ENCODE measurements at places on chromosomes 6 and 20.

DNA sequence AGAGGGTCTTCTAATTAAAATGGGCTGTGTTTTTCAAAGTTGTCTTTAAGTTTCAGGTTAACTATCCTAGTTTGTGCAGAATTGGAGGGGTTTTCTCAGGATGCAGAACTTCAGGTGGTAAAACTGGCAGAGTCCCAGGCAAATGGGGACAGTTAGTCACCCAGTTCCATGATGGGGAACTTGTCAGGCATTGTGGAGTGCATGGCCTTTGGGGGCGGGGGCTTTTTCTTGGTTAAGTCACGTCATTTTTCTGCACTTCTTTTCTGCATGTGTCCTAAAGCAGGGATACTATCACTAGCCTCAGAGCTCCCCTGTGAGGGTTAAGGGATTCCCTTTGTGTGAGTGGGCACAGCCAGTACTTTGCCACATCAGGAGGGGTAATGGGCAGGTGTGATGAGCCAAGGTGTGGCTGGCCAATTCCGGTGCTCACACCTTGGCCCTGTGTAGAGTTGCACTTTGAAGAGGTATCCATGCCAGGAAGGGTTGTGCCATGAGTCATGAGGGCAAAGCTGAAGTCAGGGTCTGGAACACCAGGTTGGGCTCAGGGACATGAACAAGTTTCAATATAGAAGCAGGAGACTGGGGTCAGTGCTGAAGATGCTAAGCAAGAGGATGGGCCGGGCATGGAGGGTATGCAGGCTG is 126.0 kb upstream of the RREB1 start:
- DNase-seq, result no peak

GRCh38 chr20:45308117-45308778 is at the start of gene MATN4:
MATN4 (minus strand) TSS chr20:45308299; CDS start chr20:45305582, 2,717 bp downstream.
- DNase-seq, result no peak

GRCh38 chr6:132228894-132229293 is 172.4 kb downstream of the MOXD1 start:
- no peak for DNase-seq

DNA sequence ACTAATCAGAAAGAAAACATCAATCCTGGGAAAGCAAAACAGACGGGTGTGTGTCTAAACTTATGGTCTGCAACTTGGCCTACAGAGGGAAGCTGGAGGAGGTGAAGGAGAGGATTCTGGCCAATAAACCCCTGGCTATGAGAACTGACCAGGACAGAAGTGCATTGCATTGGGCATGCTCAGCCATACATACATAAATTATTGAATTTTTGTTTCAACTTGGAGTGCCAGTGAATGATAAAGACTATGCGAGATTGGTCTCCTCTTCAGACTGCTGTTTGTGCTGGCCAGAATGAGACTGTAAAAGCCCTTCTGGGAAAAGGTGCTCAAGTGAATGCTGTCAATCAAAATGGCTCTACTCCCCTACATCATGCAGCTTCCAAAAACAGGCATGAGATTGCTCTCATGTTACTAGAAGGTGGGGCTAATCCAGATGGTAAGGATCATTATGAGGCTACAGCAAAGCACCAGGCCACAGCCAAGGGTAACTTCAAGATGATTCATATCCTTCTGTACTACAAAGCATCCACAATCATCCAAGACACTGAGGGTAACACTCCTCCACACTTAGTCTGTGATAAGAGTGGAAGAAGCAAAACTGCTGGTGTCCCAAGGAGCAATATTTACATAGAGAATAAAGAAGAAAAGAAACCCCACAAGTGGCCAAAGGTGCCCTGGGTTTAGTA is 17.4 kb downstream of the ADNP start:
- no peak for DNase-seq

DNA sequence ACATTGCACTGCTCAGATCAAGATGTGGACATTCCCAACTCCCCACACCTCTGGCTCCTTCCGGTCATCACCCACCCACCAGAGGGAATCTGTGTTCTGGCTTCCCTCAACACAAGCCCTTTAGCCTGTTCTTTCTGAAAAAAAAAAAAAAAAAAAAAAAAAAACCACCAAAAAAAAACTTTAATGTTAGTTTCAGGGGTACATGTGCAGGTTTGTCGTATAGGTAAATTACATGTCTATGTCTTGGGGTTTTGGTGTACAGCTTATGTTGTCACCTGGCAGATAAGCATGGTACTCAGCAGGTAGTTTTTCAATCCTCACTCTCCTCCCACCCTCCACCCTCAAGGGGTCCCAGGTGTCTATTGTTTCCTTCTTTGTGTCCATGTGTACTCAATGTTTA is 135.8 kb upstream of the FOXA2 start:
- no peak for DNase-seq

DNA sequence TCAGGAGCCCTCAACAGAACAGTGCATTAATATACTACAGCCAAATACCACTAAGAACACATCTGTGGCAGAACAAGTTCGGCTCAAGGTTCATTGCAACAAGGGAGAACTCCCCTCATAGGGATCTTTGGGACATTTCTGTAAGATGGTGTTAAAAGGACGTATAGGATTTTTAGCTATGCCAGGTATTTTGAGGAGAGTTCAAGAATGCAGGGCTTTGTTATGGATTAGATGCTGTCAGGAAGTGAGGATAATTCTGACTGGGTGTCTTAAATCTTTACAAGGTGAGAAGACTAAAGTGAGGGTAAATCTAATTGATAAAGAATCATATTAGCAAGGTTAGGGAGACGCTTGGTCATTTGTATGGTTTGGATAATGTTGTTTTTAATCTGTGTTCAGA is 83.7 kb upstream of the AHI1 start:
- no peak for DNase-seq

DNA sequence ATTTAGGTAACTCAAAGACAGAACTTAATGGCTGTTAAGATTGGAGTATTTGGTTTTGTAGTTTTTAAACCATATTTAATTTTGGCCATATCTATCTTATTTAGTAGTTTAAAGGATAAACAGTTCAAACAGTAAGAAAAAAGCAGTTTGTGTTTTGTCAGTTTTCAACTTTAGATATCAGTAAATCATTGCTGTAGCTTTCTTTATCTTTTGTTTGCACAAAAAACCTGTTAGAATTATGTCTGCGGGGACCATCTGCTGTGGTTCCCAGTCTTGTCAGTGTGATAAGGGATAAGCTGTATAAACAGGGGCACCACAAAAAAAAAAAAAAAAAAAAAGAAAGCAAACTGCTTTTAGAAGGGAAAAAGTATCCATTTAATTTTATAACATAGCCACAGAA is 40.9 kb downstream of the CDKAL1 start:
- DNase-seq, result no peak

- DNase-seq, result no peak
These were observed 62.1 kb upstream of the RGS17 start for GRCh38 chr6:153192943-153193885.

DNA sequence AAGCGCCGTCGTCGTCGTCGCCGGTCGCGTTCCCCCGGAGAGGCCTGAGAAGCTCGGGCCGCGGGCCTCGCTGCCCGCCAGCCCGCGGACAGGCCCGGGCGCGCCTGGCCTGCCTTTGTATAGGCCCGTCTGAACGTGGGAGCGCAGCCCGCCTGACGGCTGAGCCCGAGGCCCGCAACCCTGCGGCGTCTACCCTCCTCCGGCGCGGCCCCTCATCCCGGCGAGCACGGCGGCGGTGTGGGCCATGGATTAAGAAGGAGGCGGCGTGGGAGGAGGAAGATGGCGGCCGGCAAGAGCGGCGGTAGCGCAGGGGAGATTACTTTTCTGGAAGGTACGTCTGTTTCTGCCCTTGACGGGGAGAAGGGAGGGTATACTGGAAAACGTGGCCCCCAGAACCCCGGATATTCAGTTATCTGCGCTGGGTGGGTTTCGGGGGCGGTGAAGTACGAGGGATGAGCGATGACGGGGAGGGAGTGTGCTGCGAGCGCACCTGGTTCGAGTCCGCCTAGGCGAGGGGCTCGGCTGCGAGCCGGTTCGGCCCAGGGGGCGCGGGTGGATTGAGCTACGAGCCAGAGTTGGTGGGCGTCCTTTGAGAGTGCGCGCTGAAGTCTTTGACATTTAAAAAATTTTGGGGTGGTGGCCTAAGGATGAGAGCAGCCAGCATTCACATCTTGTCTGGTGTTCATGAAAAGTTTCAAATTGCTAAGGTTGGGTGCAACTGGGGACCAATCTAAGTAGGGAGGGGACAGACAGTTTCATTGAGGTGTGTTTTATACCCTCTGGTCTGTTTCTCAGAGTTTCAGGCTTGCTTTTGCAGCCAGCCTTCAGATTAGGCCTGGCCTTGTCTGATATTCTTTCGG is 796 bp downstream of the SENP6 start:
- DNase-seq, result peak; percentile 35

DNA sequence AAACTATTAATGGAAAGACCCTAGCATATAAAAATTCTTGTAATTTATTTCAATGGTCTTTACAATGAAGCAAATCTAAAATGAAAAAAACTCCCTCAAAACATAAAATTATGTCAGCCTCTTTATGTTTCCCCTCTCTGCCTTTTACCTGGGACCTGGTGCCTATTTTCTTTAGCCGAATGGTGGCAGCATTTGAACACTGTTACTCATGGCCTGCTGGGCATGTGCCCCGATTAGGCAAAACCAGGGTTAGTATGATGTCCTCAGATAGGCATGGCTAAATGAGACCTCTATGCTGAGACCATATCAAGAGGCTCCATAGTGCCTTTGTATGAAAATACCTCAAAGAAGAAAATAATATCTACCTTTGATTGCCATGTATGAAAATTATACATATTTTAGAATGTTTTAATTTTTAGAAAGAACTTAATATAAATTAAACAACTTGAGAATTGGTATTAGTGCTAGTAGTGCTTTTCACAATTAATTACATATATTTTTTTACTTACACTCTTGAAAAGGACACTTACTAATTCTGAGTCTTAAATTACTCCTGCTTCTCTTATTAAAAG is 22.5 kb upstream of the C6orf58 start:
- peak; percentile 86 for DNase-seq

GRCh38 chr20:5513975-5514516 is 197.3 kb upstream of the PROKR2 start:
- DNase-seq, result no peak

GRCh38 chr6:167668019-167668753 is 158.5 kb upstream of the AFDN start:
- DNase-seq, result no peak

- no peak for DNase-seq
These were observed 8.9 kb upstream of the CDSN start for GRCh38 chr6:31129130-31129529.

GRCh38 chr6:3356056-3356823 is 97.5 kb downstream of the PSMG4 start:
- DNase-seq, result peak; percentile 8

Measured in NCI-H1694 treated with DMSO at 0.1 percent for 48 hours (cell line).